ENCODE measurements at places on chromosomes 5 and 9.

GRCh38 chr9:93828331-93829097, 126.6 kb downstream of the BARX1 start:
- peaks cover 13% of the 10 kb centered on the region for H3K4me1 ChIP-seq
- H3K4me3 ChIP-seq, result no peak overlapping the region
- peaks cover 40% of the 10 kb centered on the region for H3K27me3 ChIP-seq
- H3K36me3 ChIP-seq, result no peaks in the 10 kb centered on the region

DNA sequence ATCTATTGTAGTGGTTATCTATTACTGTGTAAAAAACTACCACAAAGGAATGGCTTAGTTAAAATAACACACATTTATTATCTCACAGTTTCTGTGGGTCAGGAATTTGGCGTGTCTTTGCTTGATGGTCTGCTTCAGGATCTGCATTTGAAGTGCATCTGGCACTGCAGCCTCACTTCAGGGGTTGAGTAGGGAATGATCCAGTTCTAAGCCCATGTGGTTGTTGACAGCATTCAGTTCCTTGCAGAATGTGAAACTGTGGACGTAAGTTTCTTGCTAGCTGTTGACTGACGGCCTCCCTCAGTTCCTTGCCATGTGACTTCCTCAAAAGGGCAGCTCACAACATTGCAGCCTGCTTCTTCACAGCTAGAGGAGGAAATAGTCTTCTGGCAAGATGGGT, 2.1 kb upstream of the OGN start:
- no peak overlapping the region for H3K27ac ChIP-seq
- H3K27me3 ChIP-seq, result no peaks in the 10 kb centered on the region
- H3K36me3 ChIP-seq, result no peaks in the 10 kb centered on the region
- DNase-seq, result no peak
- no peak overlapping the region for H3K4me3 ChIP-seq

DNA sequence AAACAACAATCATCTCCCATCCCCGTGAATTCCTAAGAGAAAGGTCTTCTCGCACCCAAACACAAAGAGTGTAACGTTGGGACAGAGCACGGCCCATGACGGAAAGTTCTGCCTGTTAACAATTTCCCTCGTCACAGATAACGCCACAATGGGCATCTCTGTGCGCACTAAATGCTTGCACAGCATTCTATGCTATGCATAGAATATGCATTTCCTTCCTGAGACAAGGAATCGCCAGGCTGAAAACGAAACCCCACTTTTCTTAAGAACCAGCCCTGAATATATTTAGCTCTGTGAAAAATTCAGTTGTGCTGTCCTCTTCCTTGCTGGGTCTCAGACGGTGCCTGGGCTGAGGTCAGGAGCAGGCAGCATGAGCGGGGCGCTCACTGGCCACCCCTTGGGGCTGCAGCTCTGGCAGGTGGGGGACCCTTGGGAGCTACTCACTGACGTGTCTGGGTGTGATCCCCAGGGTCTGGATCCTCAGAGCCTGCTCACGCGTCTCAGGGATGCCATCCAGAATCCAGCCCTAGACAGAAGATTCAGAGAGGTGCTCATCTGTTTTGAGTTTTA, 49.8 kb downstream of the AK8 start:
- H3K36me3 ChIP-seq, result no peaks in the 10 kb centered on the region
- DNase-seq, result no peak
- no peak overlapping the region for H3K27ac ChIP-seq
- H3K4me3 ChIP-seq, result no peak overlapping the region

DNA sequence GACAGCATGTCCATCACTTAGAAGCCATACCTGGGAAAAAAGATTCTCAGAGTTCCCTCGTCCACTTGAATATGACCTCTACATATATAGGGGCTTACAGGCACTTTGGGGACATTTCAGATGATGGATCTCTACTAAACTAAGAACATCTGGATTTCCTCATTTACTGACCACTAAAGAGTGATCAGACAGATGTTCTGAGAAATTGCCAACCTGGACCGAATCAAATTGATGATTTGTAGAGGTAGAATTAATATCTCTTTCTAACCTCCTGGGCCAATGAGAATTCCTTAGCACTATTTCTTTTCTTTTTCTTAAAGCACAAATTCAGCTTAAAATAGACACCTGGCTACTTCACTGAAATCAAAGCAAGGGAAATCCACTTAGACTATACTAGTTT, 422.7 kb downstream of the MTRR start:
- DNase-seq, result no peak
- H3K36me3 ChIP-seq, result no peaks in the 10 kb centered on the region
- H3K4me1 ChIP-seq, result no peaks in the 10 kb centered on the region
- H3K27ac ChIP-seq, result no peak overlapping the region
- no peak overlapping the region for H3K4me3 ChIP-seq

- H3K4me1 ChIP-seq, result peaks cover 6% of the 10 kb centered on the region
- H3K36me3 ChIP-seq, result no peaks in the 10 kb centered on the region
- peak; percentile 48 for DNase-seq
- H3K27me3 ChIP-seq, result peaks cover 85% of the 10 kb centered on the region
- peak overlapping the region; percentile 79 for H3K4me3 ChIP-seq
Observed at GRCh38 chr5:79111960-79112702, 522 bp downstream of the BHMT start.

GRCh38 chr9:99365233-99365980, 143.3 kb downstream of the SEC61B start:
- H3K36me3 ChIP-seq, result no peaks in the 10 kb centered on the region
- H3K27me3 ChIP-seq, result peaks cover 43% of the 10 kb centered on the region
- H3K4me1 ChIP-seq, result peaks cover 35% of the 10 kb centered on the region
- H3K4me3 ChIP-seq, result no peak overlapping the region

DNA sequence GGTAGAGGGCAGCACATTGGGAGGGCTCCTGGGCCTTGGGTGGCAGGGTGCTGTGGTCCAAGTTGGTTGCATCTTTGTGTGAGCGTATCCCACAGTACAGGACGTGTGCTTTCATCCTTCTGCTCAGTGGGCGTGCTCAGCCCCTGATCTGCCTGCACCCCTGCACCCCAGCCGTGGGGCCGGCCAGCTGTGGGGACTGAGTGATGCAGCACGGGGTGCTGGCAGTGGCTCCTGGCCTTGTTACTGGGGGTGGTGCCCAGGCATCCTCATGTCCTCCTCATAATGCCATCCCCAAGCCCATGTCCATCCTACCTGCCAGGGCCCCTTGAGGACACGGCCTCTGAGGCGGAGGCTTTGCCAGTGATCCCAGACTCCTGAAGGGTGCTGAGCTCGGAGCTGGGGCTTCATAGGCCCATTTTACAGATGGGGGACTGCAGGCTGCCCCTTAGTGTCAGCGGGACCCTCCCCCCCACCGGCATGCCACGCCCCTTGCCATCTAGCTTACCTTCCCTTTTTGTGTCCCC, 100.7 kb downstream of the PHF2 start:
- H3K36me3 ChIP-seq, result peaks cover 10% of the 10 kb centered on the region
- peaks cover 1% of the 10 kb centered on the region for H3K4me1 ChIP-seq
- no peak for DNase-seq
- H3K27ac ChIP-seq, result no peak overlapping the region

DNA sequence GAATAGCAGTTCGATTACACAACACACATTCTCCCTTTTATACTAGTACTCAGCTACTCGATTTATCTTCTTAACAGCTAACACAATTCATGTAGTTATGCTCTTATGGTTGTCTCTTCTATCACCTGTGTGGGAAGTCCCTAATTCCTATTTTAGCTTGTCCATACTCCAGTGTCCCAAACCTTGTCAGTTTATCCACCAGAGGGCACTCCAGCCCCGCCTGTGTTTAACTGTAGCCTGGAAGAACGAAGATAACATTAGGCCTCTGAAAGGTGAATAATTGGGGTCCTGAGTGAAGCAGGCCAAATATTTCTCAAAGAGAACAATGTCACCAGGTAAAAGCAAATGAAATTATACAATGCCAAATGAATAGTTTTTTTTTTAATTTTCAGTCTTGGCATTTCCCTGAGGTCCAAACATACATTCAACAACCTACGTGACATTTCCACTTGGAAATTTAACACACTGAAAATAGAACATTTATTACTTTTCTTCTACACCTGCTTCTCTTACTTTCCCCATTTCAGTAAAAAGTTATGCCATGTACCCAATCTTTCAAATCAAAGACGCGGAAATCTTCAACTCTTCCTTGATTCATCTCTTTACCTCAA, 560.7 kb downstream of the HTR1A start:
- H3K4me1 ChIP-seq, result no peaks in the 10 kb centered on the region
- peak; percentile 75 for DNase-seq
- peaks cover 4% of the 10 kb centered on the region for H3K27me3 ChIP-seq
- no peaks in the 10 kb centered on the region for H3K36me3 ChIP-seq
- no peak overlapping the region for H3K27ac ChIP-seq

GRCh38 chr9:100587375-100587774, 9.5 kb downstream of the CAVIN4 start:
- no peak overlapping the region for H3K4me3 ChIP-seq
- H3K36me3 ChIP-seq, result peaks cover 16% of the 10 kb centered on the region
- no peaks in the 10 kb centered on the region for H3K4me1 ChIP-seq
- H3K27me3 ChIP-seq, result no peaks in the 10 kb centered on the region

DNA sequence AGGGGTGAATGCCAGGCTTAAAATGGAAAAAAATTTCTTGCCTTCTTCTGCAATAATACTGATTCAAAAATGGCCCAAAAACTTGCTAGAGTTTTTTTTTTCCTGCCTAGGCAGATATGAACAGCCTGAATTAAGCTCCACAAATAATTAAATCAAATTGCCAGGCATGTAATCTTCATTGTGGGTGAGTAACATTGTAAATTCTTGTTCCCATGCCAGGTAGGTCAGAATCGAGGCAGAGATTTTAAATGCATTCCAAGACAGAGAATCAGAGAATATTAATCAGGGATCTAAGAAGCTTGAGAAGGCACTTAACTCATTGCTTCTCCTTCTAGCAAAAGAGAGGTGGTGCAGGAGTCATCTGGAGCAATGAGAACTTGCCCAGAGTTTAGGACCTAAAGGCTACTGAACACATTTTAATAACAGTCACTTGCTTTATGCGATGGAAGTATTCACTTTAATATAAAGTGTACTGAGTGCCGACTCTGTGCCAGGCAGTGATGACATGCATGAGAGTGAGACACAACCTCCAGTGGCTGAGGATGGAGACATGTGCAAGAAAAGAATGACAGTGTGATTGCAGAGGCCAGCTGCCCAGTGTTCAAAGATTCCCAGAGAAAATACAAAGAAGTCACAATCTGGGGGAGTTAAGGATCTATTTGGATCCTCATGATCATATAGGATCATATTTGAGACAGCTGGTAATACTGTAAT, 102.3 kb downstream of the APBA1 start:
- H3K36me3 ChIP-seq, result no peaks in the 10 kb centered on the region
- no peak overlapping the region for H3K4me3 ChIP-seq
- H3K27me3 ChIP-seq, result peaks cover 3% of the 10 kb centered on the region

- peaks cover 6% of the 10 kb centered on the region for H3K36me3 ChIP-seq
- no peak overlapping the region for H3K4me3 ChIP-seq
- H3K27me3 ChIP-seq, result no peaks in the 10 kb centered on the region
- H3K4me1 ChIP-seq, result no peaks in the 10 kb centered on the region
- H3K27ac ChIP-seq, result no peak overlapping the region
Observed at GRCh38 chr5:39249564-39250274, 30.4 kb upstream of the FYB1 start.

- peaks cover 8% of the 10 kb centered on the region for H3K27me3 ChIP-seq
- peak overlapping the region; percentile 11 for H3K4me3 ChIP-seq
- no peak for DNase-seq
- H3K4me1 ChIP-seq, result peaks cover 91% of the 10 kb centered on the region
- no peaks in the 10 kb centered on the region for H3K36me3 ChIP-seq
Observed at GRCh38 chr5:10875201-10875768, 114.3 kb upstream of the DAP start.

DNA sequence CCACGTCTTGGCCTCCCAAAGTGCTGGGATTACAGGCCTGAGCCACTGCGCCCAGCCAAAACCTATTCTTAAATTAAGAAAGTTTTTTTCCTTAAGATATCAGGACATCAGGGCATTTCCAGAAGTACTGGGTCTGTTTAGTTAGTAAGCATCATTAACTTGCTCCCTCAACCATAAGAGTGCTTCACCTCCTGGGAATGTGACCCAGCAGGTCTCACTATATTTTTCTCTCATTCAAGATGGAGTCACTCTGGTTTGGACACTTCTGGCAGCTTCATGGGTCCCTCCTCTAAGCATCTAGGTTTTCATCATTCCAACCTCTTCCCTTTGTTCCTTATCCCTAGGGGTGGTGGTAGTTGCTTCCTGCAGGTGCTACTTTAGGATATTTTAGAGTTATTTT, 10.3 kb upstream of the BRD3OS start:
- no peak overlapping the region for H3K27ac ChIP-seq
- no peak overlapping the region for H3K4me3 ChIP-seq
- no peak for DNase-seq
- peaks cover 12% of the 10 kb centered on the region for H3K36me3 ChIP-seq
- peaks cover 10% of the 10 kb centered on the region for H3K27me3 ChIP-seq

DNA sequence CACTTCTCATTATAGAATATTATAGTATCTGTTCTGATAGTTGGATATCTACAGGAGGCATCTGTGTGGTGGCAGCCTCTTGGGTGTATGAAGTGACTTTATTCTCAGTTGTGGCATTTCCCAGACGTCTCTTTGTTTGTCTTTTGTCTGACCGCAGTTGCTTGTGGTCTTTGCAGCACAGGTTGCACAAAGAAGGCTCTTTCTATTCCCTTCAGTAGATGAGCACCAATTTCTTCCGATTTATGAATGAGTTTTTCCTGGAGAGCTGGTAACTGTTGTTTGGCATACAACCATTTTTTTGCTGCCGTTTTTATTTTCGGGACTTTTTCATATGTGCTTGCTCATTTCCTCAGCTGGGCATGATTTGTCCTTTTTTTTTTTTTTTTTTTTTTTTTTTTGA, 56.4 kb upstream of the MYO10 start:
- H3K27ac ChIP-seq, result no peak overlapping the region
- no peak for DNase-seq
- H3K4me3 ChIP-seq, result no peak overlapping the region
- H3K27me3 ChIP-seq, result peaks cover 4% of the 10 kb centered on the region
- H3K4me1 ChIP-seq, result peaks cover 53% of the 10 kb centered on the region

GRCh38 chr9:83960991-83961390, 19.0 kb downstream of the HNRNPK start:
- peaks cover 5% of the 10 kb centered on the region for H3K27me3 ChIP-seq
- no peaks in the 10 kb centered on the region for H3K36me3 ChIP-seq
- no peak for DNase-seq
- H3K4me3 ChIP-seq, result no peak overlapping the region
- peaks cover 30% of the 10 kb centered on the region for H3K4me1 ChIP-seq
- peak overlapping the region; percentile 45 for H3K27ac ChIP-seq

GRCh38 chr5:74179701-74180100, 460.8 kb downstream of the ENC1 start:
- H3K4me1 ChIP-seq, result peaks cover 7% of the 10 kb centered on the region
- DNase-seq, result no peak
- no peak overlapping the region for H3K27ac ChIP-seq
- no peaks in the 10 kb centered on the region for H3K36me3 ChIP-seq
- H3K4me3 ChIP-seq, result no peak overlapping the region
- peaks cover 7% of the 10 kb centered on the region for H3K27me3 ChIP-seq

- DNase-seq, result no peak
- no peaks in the 10 kb centered on the region for H3K36me3 ChIP-seq
- H3K27me3 ChIP-seq, result peaks cover 83% of the 10 kb centered on the region
- H3K4me3 ChIP-seq, result no peak overlapping the region
- H3K27ac ChIP-seq, result no peak overlapping the region
Observed at GRCh38 chr5:123116058-123116457, 27.0 kb downstream of the PRDM6 start.

GRCh38 chr9:16387382-16387781, 483.1 kb downstream of the BNC2 start:
- H3K27ac ChIP-seq, result no peak overlapping the region
- H3K36me3 ChIP-seq, result peaks cover 14% of the 10 kb centered on the region
- DNase-seq, result no peak
- H3K27me3 ChIP-seq, result no peaks in the 10 kb centered on the region
- H3K4me1 ChIP-seq, result peaks cover 7% of the 10 kb centered on the region
- no peak overlapping the region for H3K4me3 ChIP-seq

GRCh38 chr5:135221187-135221473, 177.9 kb downstream of the MACROH2A1 start:
- H3K27me3 ChIP-seq, result peaks cover 15% of the 10 kb centered on the region
- H3K4me1 ChIP-seq, result peaks cover 18% of the 10 kb centered on the region
- no peaks in the 10 kb centered on the region for H3K36me3 ChIP-seq
- H3K27ac ChIP-seq, result no peak overlapping the region
- no peak for DNase-seq
- no peak overlapping the region for H3K4me3 ChIP-seq
